Fibroblast of villous mesenchyme (primary cell): ENCODE measurements at places on chromosomes 2 and 18. TPM values are rescaled to one million over a fixed set of nuclear protein-coding genes. Genes with fewer than 3 reads are reported as not detected.
A peak's percentile ranks its signal among the peaks of the same experiment; 100 is the strongest.

DNA sequence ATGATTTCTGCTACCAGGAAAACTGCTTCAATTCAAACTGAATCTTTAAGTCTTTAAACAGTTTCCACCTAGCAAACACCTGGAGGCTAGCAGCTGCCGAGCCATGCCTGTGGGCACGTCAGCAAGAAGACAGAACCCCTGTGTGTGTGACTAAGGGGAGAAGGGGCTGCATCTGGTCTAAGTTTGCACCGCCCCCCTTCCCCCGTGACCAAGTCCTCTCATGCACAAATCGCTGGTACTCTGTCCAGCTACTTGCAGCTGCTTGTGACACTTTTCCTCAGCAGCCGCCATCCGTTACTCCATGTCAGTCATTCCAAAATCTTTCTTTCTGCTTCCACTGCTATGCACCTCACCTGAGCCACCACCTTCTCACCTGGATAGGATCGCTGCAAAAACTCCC is 355.0 kb downstream of the SS18 start:
- no peak for DNase-seq

- DNase-seq: no peak
Measured at GRCh38 chr2:158297606-158298005, 158.9 kb downstream of the CCDC148 start.

DNA sequence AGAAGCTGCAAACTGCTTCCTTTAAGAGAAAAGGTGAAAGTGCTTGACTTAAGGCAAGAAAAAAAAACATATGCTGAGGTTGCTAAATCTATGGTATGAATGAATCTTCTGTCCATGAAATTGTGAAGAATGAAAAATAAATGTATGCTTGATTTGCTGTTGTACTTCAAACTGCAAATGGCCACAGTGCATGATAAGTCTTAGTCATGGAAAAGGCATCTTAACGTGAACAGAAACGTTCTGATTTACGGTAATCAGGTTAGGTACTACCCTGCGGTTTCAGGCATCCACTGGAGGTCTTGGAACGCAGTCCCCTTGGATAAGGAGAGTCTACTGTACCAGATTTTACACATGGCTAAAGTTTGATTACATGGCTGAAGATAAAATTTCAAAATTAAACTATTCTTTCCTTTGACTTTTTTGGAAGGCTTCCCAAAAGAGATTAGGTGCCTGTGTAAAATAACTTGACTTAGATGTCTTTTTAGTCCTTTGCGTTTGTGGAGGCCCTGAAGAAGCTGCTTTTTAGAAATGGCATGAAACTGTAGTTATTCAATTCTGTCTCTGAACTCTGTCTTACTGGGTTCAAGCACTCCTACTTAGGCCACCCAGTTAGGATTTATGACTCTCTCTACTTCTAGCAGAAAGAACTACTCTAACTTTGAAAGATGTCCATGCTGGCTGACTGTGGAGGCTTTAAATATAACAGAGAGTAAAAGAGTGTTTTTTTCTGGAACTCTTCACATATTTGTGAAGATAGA is 35.9 kb upstream of the SCN9A start:
- DNase-seq: peak; percentile 21

DNA sequence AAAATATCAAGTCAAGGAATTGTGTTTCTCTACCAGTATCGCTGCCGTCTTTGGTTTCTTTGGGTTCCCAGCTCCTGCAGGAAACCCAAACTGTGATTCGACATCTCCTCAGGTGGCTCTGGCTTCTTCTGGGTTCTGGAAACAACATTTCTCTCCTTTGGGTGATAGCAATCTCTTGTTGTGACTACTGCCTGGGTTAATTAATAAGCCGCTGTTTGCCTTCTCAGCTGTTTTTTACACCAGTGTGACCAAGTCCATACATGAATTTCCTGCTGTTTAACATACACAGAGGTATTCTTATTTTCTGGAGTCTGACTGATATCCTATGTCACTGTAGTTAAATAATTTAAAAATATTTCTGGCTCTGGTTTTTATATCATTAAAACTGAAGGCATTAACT is 112.5 kb upstream of the DCC start:
- no peak for DNase-seq

The GTF2A1L gene
- total RNA-seq: 0.32 and 4.7 TPM in 2 replicates
